Iris pigment epithelial cell (primary cell): ENCODE measurements at places on chromosomes 7 and 10.

DNA sequence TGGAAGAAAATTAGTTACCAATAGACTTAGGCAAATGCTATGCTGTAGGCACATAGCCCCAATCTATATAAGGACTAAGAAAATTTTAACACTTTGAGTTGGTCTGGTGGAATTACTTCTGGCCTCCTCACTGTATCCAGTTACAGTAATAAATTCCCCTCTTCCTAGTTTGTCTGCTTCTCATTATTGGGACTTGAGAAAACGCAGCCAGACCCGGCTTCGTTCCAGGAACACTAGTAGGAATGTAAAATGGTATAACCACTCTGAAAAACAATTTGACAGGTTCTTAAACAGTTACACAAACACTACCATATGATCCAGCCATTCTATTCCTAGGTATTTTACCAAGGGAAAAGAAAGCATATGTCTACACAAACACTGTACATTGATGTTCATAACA lies 150.2 kb downstream of the VPS50 start:
- no peak for DNase-seq

DNA sequence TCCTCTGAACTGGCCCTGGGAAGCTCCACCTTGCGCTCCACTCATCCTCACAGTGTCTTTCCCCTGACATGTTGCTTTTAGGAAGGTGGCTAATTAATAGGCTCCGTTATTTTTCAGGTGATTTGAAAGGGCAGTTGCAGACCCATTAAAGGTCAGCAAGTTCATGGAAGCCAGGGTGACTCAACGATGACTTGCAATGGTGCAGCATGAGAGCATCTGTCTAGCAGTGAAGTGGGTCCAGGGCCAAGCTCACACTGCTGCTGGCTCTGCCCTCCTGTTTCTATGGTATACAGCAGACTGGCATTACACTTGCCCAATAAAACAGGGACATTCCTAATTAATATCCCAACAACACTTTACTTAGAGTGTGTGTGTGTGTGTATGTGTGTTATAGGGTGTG lies 68.8 kb upstream of the WDR11 start:
- DNase-seq = no peak

GRCh38 chr10:32065856-32066255 lies 9.6 kb upstream of the KIF5B start:
- DNase-seq = peak; percentile 83

- peak; percentile 7 for DNase-seq
Measured at GRCh38 chr10:125976960-125977605, 80.7 kb downstream of the FANK1 start.

DNA sequence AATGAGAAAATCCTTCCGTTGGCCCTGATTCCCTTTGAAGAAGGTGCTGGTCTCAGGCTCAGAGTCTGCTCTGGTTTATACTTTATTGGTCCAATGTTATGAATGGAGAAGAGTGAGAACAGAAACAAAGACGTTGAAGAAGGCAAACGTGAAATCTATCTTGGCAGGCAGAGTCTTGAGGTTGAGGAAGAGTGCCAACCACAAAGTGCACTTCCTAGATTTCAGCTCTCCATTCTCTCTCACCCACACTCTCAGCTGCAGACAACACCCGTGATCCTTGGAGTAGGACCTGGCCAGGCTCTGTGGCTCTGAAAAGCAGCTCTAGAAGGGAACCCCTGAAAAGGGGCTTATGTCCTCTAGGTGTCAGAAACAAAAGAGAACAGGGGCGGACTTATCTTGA lies 128.9 kb upstream of the PLXNA4 start:
- DNase-seq = no peak

- DNase-seq = peak; percentile 9
Measured at GRCh38 chr10:112587729-112588128, 140.7 kb downstream of the VTI1A start.

GRCh38 chr7:1988533-1988930 lies 244.2 kb downstream of the MAD1L1 start:
- no peak for DNase-seq

- no peak for DNase-seq
Measured at GRCh38 chr10:128286762-128287500, 160.7 kb upstream of the MKI67 start.

- DNase-seq = no peak
Measured at GRCh38 chr10:60759181-60759580, 19.1 kb upstream of the CDK1 start.

DNA sequence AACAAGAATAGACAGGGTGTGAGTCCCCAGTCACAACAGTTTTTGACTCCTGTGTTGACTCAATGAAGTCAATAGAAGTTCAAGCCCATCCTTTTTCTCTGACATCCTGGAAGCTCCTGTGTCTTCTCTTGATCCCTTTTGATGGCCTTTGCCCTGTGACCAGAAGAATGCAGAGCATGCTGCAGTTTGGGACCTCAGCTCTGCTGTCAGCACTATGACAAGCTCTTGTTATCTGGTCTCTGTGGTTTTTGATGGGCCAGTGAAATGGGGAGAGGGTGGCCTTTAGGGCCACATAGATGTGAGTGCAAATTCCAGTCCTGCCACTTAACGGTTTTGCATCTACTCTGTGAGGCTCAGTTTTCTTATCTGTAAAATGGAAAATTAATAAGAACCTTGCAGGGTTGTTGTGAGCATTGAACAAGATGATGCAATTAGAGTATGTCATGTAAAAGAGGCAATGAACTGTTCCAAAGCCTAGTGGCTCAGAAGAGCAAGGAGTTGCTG lies 102.4 kb upstream of the IKZF1 start:
- no peak for DNase-seq

GRCh38 chr7:111708072-111708471 lies 145.8 kb upstream of the IMMP2L start:
- DNase-seq = peak; percentile 5

- no peak for DNase-seq
Measured at GRCh38 chr7:29815181-29816105, 9.1 kb downstream of the WIPF3 start.

GRCh38 chr10:17835688-17836087 lies 26.5 kb downstream of the MRC1 start:
- DNase-seq = peak; percentile 80

GRCh38 chr10:7272008-7272407 lies 138.8 kb downstream of the SFMBT2 start:
- no peak for DNase-seq

GRCh38 chr10:106559442-106559841 lies 605.1 kb downstream of the SORCS1 start:
- DNase-seq = peak; percentile 93

DNA sequence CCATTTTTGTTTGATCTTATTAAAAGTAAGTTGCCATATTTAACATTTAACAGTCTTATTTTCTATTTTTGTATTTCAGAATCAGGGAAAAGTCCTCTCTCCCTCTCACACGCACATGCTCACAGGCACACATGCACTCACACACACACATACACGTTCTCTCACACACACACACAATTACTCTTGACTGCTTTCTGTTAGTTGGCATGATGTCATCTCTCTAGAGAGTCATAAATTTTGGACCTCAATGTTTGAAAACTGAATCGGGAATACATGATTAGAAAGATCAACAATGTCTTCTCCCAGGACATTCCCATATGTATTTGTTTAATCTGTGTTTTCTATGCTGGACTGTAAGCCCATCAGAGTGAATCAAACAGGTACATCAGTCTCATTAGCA lies 165.7 kb upstream of the AHR start:
- DNase-seq = no peak

GRCh38 chr7:1298931-1299885 lies 66.5 kb downstream of the UNCX start:
- DNase-seq = no peak

DNA sequence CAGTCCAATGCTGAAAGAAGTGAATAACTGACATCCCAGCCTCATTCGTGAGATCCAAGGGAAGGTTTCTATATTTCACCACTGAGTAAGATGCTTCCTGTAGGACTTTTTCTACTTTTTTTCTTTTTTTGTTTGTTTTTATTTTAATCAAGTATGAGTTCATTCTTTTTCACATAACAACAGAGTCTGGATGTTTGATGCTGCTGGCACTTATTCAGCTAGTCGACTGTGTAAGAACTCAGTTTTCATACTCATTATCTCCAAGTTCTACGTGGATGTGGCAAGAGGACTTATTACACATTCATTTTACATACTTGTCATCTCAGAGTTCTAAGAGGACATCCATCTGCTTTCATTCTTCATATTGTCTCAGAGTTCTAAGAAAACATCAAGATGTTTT lies 86.9 kb downstream of the CPXM2 start:
- peak; percentile 33 for DNase-seq

DNA sequence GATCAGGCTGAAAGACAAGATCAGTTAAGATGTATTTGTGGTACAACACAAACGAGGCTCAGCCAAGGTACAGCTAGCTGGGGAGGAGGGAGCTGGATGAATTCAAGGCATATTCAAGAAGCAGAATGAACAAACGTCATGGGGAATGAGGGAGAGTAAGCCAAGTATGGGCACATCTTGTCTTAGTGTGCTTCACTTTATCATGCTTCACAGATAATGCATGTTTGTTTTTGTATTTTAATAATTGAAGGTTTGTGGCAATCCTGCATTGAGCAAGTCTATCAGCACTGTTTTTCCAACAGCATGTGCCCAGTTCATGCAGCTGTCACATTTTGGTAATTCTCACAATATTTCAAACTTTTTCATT lies 135.4 kb downstream of the HIBADH start:
- peak; percentile 19 for DNase-seq

DNA sequence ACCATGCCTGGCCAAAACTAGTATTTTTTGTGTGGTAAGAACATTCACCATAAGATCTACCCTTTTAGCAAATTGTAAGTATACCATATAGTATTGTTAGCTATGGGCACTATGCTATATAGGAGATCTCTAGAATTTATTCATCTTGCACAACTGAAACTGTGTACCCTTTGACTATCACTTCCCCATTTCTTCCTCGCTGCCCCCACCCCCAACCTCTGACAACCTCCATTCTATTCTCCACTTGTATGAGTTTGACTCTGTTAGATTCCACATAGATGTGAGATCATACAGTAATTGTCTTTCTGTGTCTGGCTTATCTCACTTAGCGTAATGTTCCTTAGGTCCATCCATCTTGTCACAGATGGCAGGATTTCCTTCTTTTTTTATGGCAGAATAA lies 3.6 kb downstream of the CASP7 start:
- no peak for DNase-seq

- DNase-seq = no peak
Measured at GRCh38 chr7:26787701-26788100, 76.7 kb downstream of the SKAP2 start.

DNA sequence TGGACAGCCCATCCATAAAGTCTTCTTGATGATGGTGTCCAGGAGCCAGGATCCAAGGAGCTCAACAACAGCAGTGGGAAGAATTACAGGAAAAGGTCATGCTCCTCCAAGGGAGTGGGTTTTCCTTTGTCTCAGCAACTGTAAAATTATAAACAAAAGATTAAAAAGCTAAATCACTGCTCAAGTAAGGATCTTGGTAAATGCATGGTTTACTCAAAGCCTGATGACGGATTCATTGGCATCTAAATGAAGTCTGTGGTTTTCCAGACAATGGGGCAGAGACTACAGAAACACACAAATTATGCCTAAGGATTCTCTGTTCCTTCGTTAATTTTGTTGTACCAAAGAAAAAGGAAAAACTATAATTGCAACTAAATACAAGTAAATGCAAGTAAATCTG lies 36.4 kb upstream of the DLX6 start:
- DNase-seq = no peak

GRCh38 chr10:2874963-2875362 lies 192.4 kb upstream of the PFKP start:
- no peak for DNase-seq

DNA sequence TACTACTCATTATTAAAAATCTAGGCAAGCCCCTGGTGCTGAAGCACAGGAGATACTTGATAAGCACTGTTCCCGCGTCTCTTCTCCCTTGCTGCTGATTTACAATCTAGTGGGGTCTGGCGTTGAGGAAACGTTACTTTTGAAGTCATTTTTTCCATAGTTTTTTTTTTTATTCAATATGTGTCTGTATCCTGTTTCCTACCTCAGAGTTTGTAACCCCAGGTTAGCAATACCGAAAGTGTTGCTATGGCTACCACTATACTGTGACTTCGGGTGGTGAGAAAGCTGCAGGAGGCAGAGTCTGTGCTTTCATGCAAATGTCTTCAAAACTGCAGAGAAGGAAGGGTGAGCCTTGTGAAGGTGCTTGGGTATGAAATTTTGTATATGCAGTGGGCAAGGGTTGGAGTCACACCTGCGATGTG lies 458.8 kb upstream of the GHITM start:
- no peak for DNase-seq

- DNase-seq = no peak
Measured at GRCh38 chr7:36568452-36568849, 155.8 kb downstream of the AOAH start.

- no peak for DNase-seq
Measured at GRCh38 chr7:90210981-90211380, 559 bp upstream of the STEAP2 start.

DNA sequence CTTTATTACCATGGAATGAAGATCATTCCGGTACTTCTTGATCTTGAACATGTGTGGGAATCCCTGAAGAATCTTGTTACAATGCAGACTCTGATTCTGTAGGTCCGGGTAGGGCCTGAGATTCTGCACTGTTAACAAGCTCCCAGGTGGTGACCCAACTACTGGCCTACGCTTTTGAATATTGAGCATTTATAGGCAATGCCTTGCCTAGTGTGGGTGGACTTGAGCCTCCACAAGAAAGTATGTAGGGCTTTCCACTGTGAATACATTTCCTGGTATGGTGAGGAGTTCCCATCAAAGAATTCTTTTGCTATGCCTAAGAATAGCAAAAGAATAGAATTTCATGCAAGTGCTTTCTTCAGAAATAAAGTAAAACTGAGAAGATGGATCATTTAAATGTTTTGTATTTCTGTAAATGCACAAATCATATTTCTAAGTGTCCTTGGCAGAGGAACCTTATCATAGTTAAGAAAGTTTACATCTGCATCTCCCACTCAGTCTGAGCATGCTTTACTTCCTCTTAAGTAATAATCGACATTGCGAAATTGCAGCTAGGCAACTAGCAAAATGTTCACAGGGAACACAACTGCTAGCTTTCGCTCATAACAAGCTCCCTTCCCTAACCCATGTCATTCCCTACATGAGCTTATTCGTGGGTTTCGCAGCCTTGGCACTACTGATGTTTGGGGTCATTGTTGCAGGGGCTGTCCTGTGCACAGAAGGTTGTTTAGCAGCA lies 71.4 kb downstream of the AHR start:
- peak; percentile 99 for DNase-seq

DNA sequence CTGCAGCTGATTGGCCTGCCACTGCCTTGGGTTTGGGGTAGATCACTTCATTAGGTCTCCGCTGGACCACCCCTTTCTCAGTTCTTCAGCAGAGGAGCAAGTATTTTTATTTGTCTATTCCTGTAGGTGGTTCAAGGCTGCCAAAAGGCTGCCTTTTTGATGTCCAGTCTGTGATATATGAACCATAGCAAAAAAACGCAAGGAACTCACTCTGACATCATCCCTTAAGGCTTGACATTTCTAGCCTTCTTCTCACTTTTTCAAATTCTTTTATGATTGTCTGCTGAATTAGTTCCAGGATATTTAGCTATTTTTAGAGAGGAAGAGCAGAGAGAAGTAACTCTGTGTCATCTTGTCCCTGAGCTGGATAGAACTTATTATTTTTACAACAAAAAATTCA lies 269.2 kb downstream of the BAMBI start:
- DNase-seq = peak; percentile 88
